ENCODE measurements at places on chromosomes 1 and 21. TPM values are rescaled to one million over a fixed set of nuclear protein-coding genes. Genes with fewer than 3 reads are reported as not detected.

TRIM17 gene
- 0.16 TPM for polyA plus RNA-seq

BTBD8 gene
- 0.18 TPM for polyA plus RNA-seq

FAM72B gene
- 23.2 TPM for polyA plus RNA-seq

AP4B1 gene
- polyA plus RNA-seq: 32.6 TPM

SLC1A7 gene
- not detected for polyA plus RNA-seq

BCAR3 gene
- polyA plus RNA-seq: 0.37 TPM

AGMAT gene
- polyA plus RNA-seq: 4.7 TPM

NID1 gene
- 13.0 TPM for polyA plus RNA-seq

PROX1 gene
- 0.03 TPM for polyA plus RNA-seq

AMY1A gene
- not detected for polyA plus RNA-seq

MAP10 gene
- 4.7 TPM for polyA plus RNA-seq

FCGR3B gene
- not detected for polyA plus RNA-seq

LSS gene
- polyA plus RNA-seq: 29.4 TPM

DCST2 gene
- not detected for polyA plus RNA-seq

LRRIQ3 gene
- 4.4 TPM for polyA plus RNA-seq

PRELP gene
- not detected for polyA plus RNA-seq

LRRC53 gene
- polyA plus RNA-seq: not detected

HTR1D gene
- not detected for polyA plus RNA-seq

TMEM61 gene
- polyA plus RNA-seq: not detected

CADM3 gene
- not detected for polyA plus RNA-seq

NCAM2 gene
- polyA plus RNA-seq: not detected

SUMO3 gene
- 173 TPM for polyA plus RNA-seq

SPATA46 gene
- polyA plus RNA-seq: not detected

EVA1C gene
- not detected for polyA plus RNA-seq

KDM5B gene
- polyA plus RNA-seq: 8.0 TPM

CBS gene
- polyA plus RNA-seq: 4.4 TPM

PAPPA2 gene
- polyA plus RNA-seq: not detected

CD52 gene
- 390 TPM for polyA plus RNA-seq

DNAJC28 gene
- not detected for polyA plus RNA-seq

SH2D1B gene
- not detected for polyA plus RNA-seq

SLC22A15 gene
- 0.06 TPM for polyA plus RNA-seq

PIK3R3 gene
- polyA plus RNA-seq: 22.5 TPM

LHX8 gene
- polyA plus RNA-seq: not detected

FMO1 gene
- not detected for polyA plus RNA-seq

NBPF8 gene
- 1.7 TPM for polyA plus RNA-seq

SLC9C2 gene
- not detected for polyA plus RNA-seq

EPHX1 gene
- polyA plus RNA-seq: 0.41 TPM

OR10X1 gene
- not detected for polyA plus RNA-seq
